ENCODE measurements at places on chromosomes 6 and 20.

DNA sequence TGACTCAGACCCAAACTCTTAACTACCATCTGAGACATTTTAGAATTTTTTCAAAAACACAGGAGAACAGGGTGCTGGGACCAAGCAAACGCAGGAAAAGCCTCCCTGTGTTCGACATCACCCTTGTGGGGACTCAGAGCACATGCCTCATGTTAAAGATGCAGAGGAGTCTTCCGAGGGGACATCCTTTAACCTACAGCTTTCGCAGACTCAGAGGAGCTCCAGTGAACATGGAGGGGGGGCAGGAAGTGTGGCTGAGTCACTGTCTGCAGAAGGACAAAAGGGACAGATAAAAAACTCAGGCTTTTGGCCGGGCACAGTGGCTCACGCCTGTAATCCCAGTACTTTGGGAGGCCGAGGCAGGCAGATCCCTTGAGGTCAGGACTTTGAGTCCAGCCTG lies 15.1 kb downstream of the BMP7 start:
- DNase-seq = no peak

- DNase-seq = no peak
Measured at GRCh38 chr6:33642897-33643296, 21.8 kb downstream of the ITPR3 start.

- DNase-seq = no peak
Measured at GRCh38 chr20:49388744-49389143, 93.7 kb downstream of the KCNB1 start.

DNA sequence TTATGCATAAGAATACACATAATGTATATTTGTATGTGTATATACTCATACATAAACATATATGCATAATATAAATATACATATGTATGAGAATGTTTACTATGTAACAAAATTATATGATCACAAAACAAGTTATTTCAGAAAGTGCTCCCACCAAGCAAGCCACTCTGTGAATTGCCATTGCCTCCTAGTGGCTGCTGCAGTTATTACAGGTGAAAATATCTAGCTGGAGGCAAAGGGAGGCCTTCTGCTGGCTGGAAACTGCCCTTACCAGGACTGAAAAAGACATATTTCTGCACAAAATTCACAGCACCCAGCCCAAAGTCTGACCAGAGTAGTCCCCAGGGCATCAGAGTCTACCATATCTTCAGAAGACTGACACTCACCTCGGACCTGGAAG lies 14.4 kb upstream of the ADAM33 start:
- DNase-seq = no peak

GRCh38 chr20:44954211-44954610 lies 6.0 kb downstream of the TOMM34 start:
- no peak for DNase-seq

GRCh38 chr20:46255440-46256104 lies 52.7 kb downstream of the CDH22 start:
- DNase-seq = peak; percentile 72

GRCh38 chr20:52263757-52264156 lies 72.2 kb upstream of the ZFP64 start:
- no peak for DNase-seq

GRCh38 chr6:118318648-118319047 lies 229.4 kb upstream of the PLN start:
- DNase-seq = no peak

- no peak for DNase-seq
Measured at GRCh38 chr6:12923644-12924235, 207.2 kb downstream of the PHACTR1 start.

- no peak for DNase-seq
Measured at GRCh38 chr20:39935901-39936300, 753.1 kb downstream of the MAFB start.

GRCh38 chr6:67030861-67031260 lies 1323.8 kb upstream of the EYS start:
- no peak for DNase-seq

DNA sequence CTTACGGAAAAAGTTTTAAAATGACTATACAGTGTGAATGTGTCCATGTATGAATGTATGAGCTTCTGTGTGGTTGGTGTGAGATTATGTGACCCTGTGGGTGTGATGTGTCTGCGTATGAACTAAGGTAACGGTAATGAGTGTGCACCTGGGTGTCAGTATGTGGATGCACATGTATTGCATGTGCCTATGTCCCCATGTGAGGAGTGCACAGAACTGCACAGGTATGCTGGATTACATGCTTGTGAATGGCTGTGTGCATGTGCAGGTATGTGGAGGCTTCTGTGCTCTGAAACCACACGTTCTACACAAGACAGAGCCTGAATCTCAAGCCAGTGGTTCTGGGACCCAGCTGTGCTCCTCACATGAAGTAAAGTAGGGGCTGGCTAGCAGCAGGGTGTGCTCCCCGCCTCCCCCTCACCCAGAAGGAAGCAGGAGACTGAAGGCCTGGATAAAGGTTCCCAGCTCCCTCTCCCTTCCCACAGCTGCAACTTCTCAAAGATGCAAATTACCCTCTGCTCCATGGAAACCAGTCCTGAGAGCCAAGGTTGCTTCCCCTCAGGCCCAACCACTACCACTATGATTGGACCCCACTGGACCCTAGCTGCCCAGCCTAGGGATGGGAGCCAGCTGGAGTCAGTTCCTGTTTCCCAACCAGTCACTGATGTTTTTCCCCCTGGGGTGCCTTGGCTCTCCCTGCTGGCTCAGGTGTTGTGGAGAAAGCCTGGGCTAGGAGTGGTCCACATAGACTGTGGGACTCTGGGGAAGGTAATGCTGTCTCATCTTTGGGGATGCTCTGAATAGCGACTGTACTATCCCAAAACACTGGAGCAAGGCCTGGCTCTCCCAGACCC lies 24.8 kb upstream of the SPDEF start:
- no peak for DNase-seq

DNA sequence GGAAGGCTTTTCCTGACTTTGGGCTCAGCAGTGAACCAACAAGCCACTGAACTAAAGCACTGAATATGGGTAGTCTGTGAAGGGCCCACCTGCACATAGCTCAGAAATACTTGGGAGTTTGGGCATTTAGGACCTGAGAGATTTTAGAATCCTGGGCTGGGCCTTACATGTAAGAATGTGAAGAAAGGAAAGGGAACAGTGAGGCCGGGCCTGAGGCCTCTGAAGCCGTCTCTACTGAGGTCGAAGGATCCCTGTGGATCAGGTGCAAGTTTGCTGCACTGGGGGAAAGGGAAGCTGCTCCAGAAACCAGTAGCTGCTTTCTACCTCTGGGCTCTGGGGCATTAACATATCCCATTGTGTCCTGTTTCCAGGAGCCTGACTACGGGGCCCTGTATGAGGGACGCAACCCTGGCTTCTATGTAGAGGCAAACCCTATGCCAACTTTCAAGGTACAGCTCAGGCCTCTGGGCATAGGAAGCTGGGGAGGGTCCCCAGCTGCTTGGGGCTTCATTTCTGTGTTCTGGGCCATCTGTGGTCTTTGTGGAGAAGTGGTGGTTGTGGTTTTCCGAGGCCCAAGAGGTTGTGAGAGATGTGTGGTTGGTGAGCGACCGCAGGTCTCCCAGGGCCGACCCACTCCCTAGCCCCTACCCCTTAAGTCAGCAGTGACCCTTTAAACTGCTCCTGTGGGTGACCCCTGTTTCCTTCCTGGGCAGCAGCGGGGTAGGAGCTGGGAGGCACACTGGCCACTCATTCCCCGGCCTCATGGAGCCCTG lies 30.3 kb downstream of the PLCG1 start:
- DNase-seq = peak; percentile 23

DNA sequence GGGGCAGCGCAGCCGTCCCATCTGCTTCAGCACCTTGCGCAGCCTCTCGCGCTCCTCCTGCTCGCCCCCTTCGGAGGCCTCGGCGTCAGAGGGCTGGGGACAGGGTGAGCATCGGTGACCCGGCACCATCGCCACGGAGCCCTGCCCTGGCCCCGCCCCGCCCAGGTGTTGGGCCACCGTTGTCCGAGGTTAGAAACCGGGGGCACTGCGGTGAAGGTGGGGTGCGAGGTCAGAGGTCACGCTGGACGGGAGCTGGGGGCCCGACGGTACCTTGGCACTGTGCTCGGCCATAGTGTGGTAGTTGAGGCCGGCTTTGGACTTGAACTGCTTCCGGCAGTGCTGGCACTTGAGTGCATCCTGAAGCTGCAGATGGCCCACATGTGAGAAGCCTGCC lies 6.4 kb downstream of the ZNF512B start:
- no peak for DNase-seq

GRCh38 chr20:19993958-19994669 lies 23.0 kb upstream of the NAA20 start:
- DNase-seq = no peak

DNA sequence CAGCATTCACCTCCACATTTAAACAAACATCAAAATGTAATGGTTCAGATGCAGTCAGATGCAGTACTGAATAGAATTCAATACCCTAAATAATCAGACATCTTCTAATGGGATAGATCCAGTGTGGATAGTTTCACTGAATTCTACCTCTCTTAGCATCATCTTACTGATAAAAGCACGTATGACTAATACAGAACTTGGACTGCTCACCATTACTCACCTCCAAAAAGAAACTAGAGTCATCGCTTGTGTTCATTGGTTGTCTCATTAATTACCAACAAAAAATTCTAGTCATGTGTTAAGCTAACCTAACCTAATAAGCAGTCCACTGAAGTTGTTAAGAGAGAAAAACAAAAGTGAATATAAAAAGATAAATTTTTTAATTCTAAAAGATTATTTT lies 165.9 kb upstream of the IRAK1BP1 start:
- no peak for DNase-seq

GRCh38 chr20:38262931-38263330 lies 2.4 kb upstream of the KIAA1755 start:
- no peak for DNase-seq

GRCh38 chr20:8449123-8449522 lies 317.1 kb downstream of the PLCB1 start:
- no peak for DNase-seq

GRCh38 chr20:16405254-16405653 lies 168.0 kb downstream of the KIF16B start:
- DNase-seq = no peak

- no peak for DNase-seq
Measured at GRCh38 chr20:56987986-56988385, 278.5 kb downstream of the BMP7 start.

GRCh38 chr6:31180500-31180899 lies 10.0 kb upstream of the POU5F1 start:
- DNase-seq = peak; percentile 87

- peak; percentile 54 for DNase-seq
Measured at GRCh38 chr20:25247518-25247955, 348 bp upstream of the PYGB start.

DNA sequence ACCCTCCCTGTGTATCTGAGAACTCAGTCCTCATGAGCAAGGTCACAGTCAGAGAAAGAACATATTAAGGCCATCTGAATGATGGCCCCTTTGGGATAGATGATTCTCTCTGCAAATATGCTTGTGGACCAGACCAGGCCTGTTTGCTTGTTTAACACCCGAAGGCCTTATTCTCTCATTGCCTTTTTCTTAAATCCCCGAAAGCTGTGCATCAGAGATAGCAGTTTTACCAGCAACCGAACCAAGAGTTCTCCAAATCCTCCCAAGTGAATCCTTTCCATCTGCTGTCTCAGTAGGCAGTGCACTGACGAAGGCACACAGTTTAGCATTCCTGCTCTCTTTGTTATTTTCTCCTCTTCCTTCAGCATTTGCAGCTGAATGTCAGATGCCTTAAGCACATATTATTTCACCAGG lies 79.8 kb downstream of the TRMT6 start:
- no peak for DNase-seq
